ENCODE measurements at places on chromosomes 7 and 10.
A peak's percentile ranks its signal among the peaks of the same experiment; 100 is the strongest.

- H3K36me3 ChIP-seq = no peaks in the 10 kb centered on the region
- no peak for DNase-seq
- no peak overlapping the region for H3K27ac ChIP-seq
- H3K27me3 ChIP-seq = no peaks in the 10 kb centered on the region
- no peak overlapping the region for H3K4me3 ChIP-seq
These were observed 559.7 kb upstream of the LRRTM3 start for GRCh38 chr10:66366163-66366562.

- DNase-seq = no peak
- H3K27ac ChIP-seq = no peak overlapping the region
- H3K27me3 ChIP-seq = peaks cover 4% of the 10 kb centered on the region
- H3K36me3 ChIP-seq = no peaks in the 10 kb centered on the region
These were observed 75.8 kb downstream of the ZNF92 start for GRCh38 chr7:65449505-65449852.

- no peak overlapping the region for H3K27ac ChIP-seq
- H3K4me3 ChIP-seq = no peak overlapping the region
- no peak for DNase-seq
- peaks cover 6% of the 10 kb centered on the region for H3K27me3 ChIP-seq
- no peaks in the 10 kb centered on the region for H3K36me3 ChIP-seq
These were observed 394.4 kb upstream of the AUTS2 start for GRCh38 chr7:69203871-69204270.

DNA sequence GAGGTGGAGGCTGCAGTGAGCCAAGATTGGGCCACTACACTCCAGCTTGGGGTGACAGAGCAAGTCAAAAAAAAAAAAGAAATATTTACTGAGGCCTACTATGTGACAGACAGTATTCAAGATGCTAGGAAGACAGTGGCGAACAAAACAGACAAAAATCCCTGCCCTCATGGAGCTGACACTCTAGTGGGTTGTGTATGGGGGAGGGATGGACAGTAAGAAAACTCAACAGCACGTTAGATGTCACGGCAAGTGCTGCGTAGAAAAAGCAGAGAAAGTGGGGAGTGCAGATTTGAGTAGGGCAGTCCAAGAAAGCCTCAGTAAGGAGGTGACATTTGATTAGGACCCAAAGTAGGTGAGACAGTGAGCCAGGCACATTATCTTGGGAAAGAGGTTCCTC lies 10.1 kb downstream of the CAMK2G start:
- no peak for DNase-seq
- H3K4me3 ChIP-seq = no peak overlapping the region
- H3K27ac ChIP-seq = no peak overlapping the region
- no peaks in the 10 kb centered on the region for H3K4me1 ChIP-seq
- peaks cover 5% of the 10 kb centered on the region for H3K36me3 ChIP-seq

DNA sequence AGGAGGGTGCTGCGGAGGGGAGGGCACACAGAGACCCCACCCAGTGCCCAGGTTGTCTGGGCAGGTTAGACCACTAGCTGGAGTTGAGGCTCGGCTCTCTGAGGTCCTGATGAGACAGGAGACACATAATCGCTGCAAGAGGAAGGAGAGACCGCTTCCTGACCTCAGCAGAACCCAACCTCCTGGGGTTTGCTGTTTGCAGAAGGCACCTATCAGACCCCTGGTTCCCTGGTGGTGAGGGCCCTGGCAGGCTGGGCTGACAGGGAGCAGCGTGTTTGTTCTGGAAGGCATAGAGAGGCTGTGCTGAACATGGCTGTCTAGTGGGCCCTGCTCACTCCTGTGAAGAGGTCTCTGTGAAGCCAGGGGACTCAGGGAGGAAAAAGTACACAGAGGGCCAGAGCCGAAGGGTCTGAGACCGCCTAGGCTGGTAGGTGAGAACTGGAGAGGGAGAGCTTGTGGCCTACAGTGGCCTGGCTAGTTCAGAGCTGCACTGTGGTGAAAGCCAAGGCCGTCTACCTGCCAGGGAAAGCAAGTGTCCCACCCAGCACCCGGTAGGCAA lies 39.4 kb upstream of the NPFFR1 start:
- no peaks in the 10 kb centered on the region for H3K27me3 ChIP-seq
- no peak overlapping the region for H3K4me3 ChIP-seq
- H3K27ac ChIP-seq = no peak overlapping the region
- H3K36me3 ChIP-seq = no peaks in the 10 kb centered on the region
- no peak for DNase-seq

DNA sequence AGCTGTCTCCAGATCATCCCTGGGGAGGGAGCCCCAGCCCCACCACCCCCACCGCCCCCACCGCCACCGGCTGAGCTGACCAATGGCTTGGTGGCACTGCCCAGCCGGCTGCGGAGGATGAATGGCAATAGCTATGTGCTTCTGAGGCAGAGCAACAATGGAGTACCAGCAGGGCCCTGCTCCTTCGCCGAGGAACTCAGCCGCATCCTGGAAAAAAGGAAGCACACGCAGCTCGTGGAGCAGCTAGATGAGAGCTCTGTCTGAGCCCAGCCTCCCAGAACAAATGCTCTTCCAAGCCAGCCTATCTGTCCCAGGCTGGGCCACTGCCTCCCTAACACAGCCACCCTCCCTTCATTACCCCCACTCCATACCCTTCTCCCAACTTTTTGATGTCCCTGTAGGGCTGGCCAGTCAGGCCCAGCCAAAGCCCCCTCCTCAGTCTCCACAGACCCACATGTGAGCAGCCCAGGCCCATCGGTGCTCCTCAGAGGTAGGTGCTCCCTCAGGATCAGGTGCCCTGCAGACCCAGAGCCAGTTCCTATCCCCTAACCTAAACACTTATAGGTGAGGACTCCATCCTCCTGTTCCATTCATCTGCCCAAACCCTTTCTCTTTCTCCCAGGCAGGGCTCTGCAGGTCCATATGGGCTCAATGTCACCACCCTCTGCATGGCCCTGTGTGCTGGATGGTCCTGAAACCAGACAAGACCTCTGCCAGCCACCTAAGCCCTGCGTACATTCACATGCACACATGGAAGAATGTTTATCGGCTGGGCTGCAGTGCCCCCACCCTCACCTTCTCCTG lies 3.2 kb downstream of the MRPL43 start:
- DNase-seq = no peak
- no peak overlapping the region for H3K27ac ChIP-seq
- no peaks in the 10 kb centered on the region for H3K27me3 ChIP-seq
- H3K4me3 ChIP-seq = no peak overlapping the region
- H3K36me3 ChIP-seq = peaks cover 14% of the 10 kb centered on the region

GRCh38 chr7:946256-946996 lies 8.1 kb downstream of the ADAP1 start:
- H3K4me1 ChIP-seq = no peaks in the 10 kb centered on the region
- no peak overlapping the region for H3K27ac ChIP-seq
- no peak for DNase-seq
- H3K36me3 ChIP-seq = peaks cover 2% of the 10 kb centered on the region

DNA sequence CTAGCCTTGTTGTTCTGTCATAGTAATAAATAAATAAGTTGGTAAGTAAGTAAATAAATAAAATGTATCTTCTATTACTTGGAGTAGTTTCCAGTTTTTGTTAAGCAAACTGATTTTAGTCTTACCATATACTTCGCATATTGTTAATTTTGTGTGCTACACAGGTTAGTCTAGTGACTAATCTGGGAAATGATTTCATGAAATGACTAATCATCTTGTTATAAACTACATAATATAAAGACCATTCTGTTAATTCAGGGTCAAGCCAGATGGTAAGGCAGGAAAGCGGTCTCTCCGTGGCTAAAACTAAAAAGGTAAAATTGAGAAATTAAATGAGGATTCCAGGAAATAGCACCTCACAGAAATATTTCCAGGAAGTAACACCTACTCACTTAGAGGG lies 58.5 kb upstream of the FOXP2 start:
- H3K27ac ChIP-seq = no peak overlapping the region
- no peak for DNase-seq
- H3K4me3 ChIP-seq = no peak overlapping the region
- no peaks in the 10 kb centered on the region for H3K27me3 ChIP-seq
- H3K36me3 ChIP-seq = peaks cover 3% of the 10 kb centered on the region
- no peaks in the 10 kb centered on the region for H3K4me1 ChIP-seq

- H3K36me3 ChIP-seq = peaks cover 4% of the 10 kb centered on the region
- H3K4me1 ChIP-seq = peaks cover 13% of the 10 kb centered on the region
- H3K27ac ChIP-seq = no peak overlapping the region
- no peak overlapping the region for H3K4me3 ChIP-seq
- no peak for DNase-seq
- peaks cover 11% of the 10 kb centered on the region for H3K27me3 ChIP-seq
These were observed 98.5 kb upstream of the INSIG1 start for GRCh38 chr7:155198901-155199845.

GRCh38 chr7:24879291-24879690 lies 100.7 kb downstream of the OSBPL3 start:
- H3K4me3 ChIP-seq = no peak overlapping the region
- DNase-seq = no peak
- H3K4me1 ChIP-seq = peaks cover 4% of the 10 kb centered on the region

- H3K27me3 ChIP-seq = peaks cover 23% of the 10 kb centered on the region
- H3K27ac ChIP-seq = peak overlapping the region; percentile 68
- H3K4me1 ChIP-seq = peaks cover 3% of the 10 kb centered on the region
- H3K36me3 ChIP-seq = no peaks in the 10 kb centered on the region
- no peak for DNase-seq
- peak overlapping the region; percentile 76 for H3K4me3 ChIP-seq
These were observed 328.2 kb downstream of the TNS3 start for GRCh38 chr7:47253650-47254080.

GRCh38 chr7:141671705-141672496 lies 30.1 kb downstream of the DENND11 start:
- H3K27me3 ChIP-seq = no peaks in the 10 kb centered on the region
- no peak overlapping the region for H3K27ac ChIP-seq
- peaks cover 23% of the 10 kb centered on the region for H3K36me3 ChIP-seq
- peaks cover 7% of the 10 kb centered on the region for H3K4me1 ChIP-seq

DNA sequence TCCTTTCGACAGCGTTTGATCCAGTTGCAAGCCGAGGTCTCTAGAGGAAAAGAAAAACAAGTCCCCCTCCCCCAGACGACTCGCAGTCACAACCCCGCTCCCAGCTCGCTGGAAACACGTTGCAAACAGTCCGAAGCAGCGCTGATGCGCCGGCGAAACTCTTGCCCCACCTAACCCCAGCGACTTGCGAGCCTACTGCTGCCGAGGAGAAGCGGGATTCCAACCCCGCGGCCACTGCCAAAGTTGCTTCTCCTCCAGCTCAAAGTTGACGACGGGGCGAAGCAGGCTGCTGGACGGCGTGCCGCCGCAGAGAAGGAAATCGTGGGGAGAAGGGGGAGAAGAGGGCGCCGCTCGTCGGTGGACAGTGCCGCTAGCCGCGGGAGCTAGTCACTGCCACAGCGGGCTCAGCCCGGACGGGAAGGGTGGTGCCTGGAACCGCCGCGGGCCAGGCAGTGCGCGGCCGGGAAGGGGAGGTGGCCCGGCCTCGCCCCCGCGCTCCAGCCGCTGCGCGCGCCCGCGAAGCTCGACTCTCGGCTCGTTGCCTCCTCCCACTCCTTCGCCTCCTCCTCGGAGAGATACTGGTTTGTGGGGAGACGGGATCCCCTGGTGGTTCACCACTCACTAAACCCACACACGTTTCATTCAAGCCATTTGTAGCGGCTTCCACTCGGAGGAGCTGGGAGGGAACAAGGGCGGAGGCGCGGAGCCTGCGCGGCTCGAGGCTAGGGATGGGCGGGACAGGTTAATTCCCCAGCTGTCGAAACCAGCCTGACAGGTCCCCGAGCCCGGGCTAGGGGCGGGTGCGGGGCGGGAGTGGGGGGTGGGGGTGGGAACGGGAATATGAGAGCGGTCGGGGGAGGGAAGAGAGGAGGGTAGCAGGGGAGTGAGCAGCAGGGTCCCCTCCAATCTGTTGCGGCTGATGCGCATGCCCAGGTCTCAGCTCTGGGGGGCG lies at the start of gene GPR37:
TSS of gene GPR37 (minus strand) at position 392 of the 952 bp plus-strand sequence. CDS start 816 bp downstream, outside the sequence.
- peaks cover 2% of the 10 kb centered on the region for H3K36me3 ChIP-seq
- H3K27ac ChIP-seq = peak within 1 kb of the TSS; percentile 92
- H3K27me3 ChIP-seq = peaks cover 19% of the 10 kb centered on the region
- H3K4me3 ChIP-seq = peak within 1 kb of the TSS; percentile 87
- H3K4me1 ChIP-seq = peaks cover 19% of the 10 kb centered on the region

- H3K27ac ChIP-seq = no peak overlapping the region
- no peak for DNase-seq
- no peak overlapping the region for H3K4me3 ChIP-seq
- H3K36me3 ChIP-seq = peaks cover 1% of the 10 kb centered on the region
- no peaks in the 10 kb centered on the region for H3K4me1 ChIP-seq
These were observed 108.0 kb downstream of the UNCX start for GRCh38 chr7:1340461-1341360.

GRCh38 chr10:124237282-124237961 lies 144.0 kb upstream of the CHST15 start:
- peaks cover 11% of the 10 kb centered on the region for H3K27me3 ChIP-seq
- DNase-seq = no peak
- H3K36me3 ChIP-seq = no peaks in the 10 kb centered on the region

- no peak overlapping the region for H3K4me3 ChIP-seq
- H3K27ac ChIP-seq = peak overlapping the region; percentile 68
- H3K36me3 ChIP-seq = peaks cover 16% of the 10 kb centered on the region
- H3K27me3 ChIP-seq = no peaks in the 10 kb centered on the region
- H3K4me1 ChIP-seq = peaks cover 48% of the 10 kb centered on the region
- no peak for DNase-seq
These were observed 10.2 kb downstream of the HIPK2 start for GRCh38 chr7:139767561-139767982.

DNA sequence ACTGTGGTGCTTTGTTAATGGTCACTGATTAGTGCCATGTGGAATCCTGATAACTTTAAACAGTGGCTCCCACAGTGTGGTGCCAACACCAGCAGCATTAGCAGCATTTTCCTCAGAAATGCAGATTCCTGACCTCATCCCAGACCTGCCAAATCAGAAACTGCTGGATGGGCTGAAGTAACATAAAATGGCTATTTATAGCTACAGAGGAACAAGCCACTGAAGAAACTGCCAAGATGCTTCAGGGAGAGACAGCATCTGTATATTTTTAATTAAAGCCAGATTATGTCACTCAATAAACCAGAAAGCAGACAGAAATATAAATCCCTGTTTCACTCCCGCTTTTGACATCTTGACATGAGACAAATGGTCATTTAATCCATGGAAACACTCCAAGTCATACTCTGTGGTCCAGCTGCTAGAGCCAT lies 178.5 kb downstream of the AMPH start:
- H3K27me3 ChIP-seq = no peaks in the 10 kb centered on the region
- H3K4me3 ChIP-seq = no peak overlapping the region
- no peaks in the 10 kb centered on the region for H3K36me3 ChIP-seq
- no peaks in the 10 kb centered on the region for H3K4me1 ChIP-seq
- H3K27ac ChIP-seq = no peak overlapping the region

- H3K27ac ChIP-seq = no peak overlapping the region
- no peak for DNase-seq
- H3K4me1 ChIP-seq = peaks cover 10% of the 10 kb centered on the region
- no peak overlapping the region for H3K4me3 ChIP-seq
These were observed 2.3 kb upstream of the KCNIP2 start for GRCh38 chr10:101845893-101846292.

- H3K36me3 ChIP-seq = peaks cover 6% of the 10 kb centered on the region
- no peak overlapping the region for H3K4me3 ChIP-seq
- no peaks in the 10 kb centered on the region for H3K4me1 ChIP-seq
- no peak overlapping the region for H3K27ac ChIP-seq
- no peak for DNase-seq
These were observed 49.2 kb downstream of the LRRC20 start for GRCh38 chr10:70333268-70333667.

Data from progenitor cell of endocrine pancreas (in vitro differentiated cells).